GM18507 (cell line): ENCODE measurements at places on chromosomes 5 and 9.

DNA sequence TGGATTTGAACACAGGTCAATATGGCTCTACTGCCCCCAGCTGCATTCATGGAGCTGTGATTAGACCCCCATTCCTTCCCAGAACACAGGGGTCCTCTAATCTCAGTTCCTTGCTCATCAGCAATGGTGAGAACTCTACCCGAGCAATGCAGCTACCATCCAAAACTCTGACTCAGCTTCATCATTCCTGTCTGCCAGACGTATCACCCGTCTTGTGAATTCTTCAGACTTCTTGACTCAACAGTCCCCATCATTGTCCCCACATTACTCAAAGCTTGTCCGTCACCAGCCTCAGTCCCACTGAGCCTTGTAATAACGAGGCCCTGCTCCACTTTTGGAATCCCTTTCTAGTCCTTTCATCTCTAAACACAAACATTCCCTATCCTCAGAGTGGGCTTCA, 36.3 kb upstream of the STX17 start:
- no peak for DNase-seq

DNA sequence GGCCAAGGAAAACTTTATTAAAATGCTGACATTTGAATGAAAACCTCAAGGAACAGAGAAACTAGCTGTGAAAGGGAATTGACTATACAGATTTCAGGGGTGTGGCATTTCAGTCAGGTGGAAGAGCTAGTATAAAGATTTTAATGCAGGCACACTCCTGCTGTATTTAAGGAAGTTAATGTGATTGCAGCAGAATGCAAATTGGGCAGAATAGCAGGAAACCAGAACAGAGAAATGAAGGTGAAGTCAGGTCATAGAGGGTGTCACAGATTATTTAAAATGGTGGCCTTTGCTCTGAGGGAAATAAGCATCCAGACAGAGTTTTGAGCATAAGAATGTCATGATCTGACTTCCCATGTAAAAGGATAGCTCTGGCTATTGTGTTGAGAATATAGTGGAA, 898.1 kb upstream of the WWC1 start:
- DNase-seq, result no peak

- no peak for DNase-seq
Measured at GRCh38 chr5:143101725-143102386, 301.6 kb downstream of the NR3C1 start.

DNA sequence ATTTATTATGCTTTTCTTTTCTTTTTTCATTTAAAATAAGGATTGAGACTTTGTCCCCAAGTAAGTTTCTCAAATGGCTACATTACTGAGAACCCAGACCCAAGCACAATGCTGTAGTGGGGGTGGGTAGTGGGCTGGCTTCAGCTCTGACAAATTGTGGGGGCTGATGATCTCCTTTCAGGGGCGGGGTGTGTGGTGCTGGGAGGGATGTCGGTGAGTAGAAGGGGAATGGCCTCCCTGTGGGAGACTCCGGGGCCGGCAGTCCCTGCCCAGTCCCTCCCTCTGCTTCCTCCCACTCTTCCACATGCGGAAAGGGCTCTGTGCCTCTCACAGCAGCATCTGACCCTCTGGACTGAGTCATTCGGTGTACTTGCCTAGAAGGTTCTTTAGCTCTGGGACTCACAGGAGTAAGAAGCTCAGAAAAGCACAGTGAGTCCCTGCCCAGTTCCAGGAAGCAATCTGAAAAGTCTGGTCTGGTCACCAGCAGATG, 14.3 kb downstream of the CD180 start:
- DNase-seq, result no peak

DNA sequence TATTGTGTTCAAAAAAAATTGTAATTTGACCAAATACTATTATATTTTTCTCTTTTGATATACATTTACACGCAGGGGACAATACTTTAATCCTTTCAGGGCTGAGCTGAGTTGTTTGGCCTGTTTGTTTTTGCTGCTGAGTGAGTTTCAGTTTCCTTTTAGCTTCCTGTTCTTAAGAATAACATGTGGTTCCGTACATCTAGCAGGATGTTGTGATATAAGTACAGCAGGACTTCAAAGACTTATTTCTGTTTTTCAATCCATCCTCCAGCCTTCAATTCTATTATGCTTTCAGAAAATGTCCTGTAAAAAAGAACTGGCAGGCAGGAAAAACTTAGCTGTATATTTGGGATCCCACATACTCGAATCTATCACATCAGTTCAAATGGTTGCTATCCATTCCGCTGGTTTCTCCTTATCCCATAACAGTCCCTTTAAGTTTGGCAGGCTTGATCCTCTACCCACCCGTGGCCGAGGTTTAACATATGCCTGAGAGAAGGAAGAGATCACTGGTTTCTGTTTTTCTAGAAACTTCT, 1037.3 kb upstream of the ACO1 start:
- DNase-seq, result peak; percentile 14

DNA sequence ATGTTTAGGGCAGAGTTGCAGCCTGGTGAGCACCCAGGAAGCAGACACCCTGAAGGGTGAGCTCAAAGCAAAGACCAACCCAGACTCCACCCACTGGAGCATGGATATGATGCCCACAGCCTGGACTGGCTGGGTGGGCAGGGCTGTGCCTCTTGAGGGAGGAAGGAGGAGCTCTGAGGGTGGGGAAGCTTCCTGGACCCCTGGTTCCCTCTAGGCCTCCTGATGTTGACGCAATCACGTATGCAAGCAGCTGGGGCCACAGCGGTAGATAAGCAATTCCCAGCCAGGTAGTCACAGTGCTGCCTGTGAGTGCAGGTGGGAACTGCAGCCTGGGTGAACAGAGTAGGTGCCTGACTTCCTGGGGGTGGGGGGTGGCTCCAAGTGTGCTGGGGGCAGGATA, 271.5 kb downstream of the CDK5RAP2 start:
- DNase-seq, result no peak
